ENCODE measurements at places on chromosomes 3 and 15. TPM values are rescaled to one million over a fixed set of nuclear protein-coding genes. Genes with fewer than 3 reads are reported as not detected.

GRCh38 chr3:136195258-136196063 is 674 bp downstream of the MSL2 start:
- H3K36me3 ChIP-seq = peaks cover 7% of the 10 kb centered on the region
- peak overlapping the region; percentile 91 for H3K4me3 ChIP-seq
- DNase-seq = peak; percentile 96
- peak overlapping the region; percentile 92 for H3K27ac ChIP-seq

- H3K36me3 ChIP-seq = peaks cover 21% of the 10 kb centered on the region
- DNase-seq = no peak
- no peaks in the 10 kb centered on the region for H3K4me1 ChIP-seq
Measured at GRCh38 chr3:194659778-194660177, 12.2 kb downstream of the LSG1 start.

GRCh38 chr3:66378256-66378655 is 122.6 kb downstream of the LRIG1 start:
- peak overlapping the region; percentile 34 for H3K27ac ChIP-seq
- no peaks in the 10 kb centered on the region for H3K27me3 ChIP-seq
- H3K36me3 ChIP-seq = peaks cover 58% of the 10 kb centered on the region
- no peak overlapping the region for H3K4me3 ChIP-seq

DNA sequence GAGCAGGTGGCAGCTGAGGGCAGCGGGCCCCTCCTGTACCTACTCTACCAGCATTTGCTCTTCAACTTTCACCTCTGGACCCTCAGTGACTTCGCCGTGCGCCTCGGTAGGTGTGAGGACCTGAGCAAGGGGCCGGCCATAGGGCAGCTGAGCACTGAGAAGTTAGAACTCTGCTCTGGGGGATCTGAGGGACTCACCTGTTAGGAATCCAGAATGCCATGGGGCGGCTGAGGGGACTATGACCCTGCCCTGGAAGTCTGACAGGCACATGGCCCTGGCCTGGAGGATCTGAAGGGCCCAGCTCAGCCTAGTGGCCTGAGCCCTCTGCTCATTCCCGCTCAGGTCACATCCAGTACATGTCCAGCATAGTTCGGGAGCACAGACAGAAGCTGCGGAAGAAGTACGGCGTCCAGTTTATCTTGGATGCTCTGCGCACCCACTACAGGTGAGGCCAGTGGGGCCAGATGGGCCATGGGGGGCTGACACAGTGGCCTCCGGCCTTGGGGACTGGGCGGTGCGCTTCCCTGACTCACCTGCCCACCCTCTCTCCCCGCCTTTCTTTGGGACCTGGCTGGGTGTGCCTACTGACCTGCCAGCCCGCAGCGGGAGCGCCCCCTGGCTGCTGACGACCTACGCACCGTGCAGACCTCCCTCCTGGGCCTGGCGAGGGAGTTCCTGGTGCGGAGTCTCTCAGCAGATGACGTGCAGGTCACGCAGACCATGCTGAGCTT is 18.8 kb downstream of the NBEAL2 start:
- no peaks in the 10 kb centered on the region for H3K4me1 ChIP-seq
- H3K27ac ChIP-seq = no peak overlapping the region
- peaks cover 1% of the 10 kb centered on the region for H3K36me3 ChIP-seq

DNA sequence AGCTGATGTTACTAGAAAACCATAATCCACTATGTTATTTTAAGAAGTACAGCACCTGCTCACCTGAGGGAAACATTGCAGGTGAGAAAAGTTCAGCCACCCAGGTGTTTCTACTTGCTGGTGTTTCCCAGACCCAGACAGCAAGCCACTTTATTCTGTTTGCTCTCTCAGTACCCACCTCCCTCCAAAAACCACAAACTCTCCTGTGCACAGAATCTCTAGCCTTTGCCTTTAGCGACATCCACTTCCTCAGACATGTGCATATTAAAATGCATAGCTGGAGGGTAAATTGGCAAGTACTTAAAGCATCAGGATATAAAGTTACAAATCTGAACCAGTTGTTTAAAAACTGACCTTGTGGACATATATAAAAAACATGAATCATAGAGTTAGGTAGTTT is 36.7 kb downstream of the VGLL3 start:
- no peak for DNase-seq
- H3K4me1 ChIP-seq = peaks cover 92% of the 10 kb centered on the region
- H3K4me3 ChIP-seq = no peak overlapping the region

The RLBP1 gene
- not detected for total RNA-seq

The EPHA6 gene
- total RNA-seq = 0.62 TPM

The SAMD7 gene
- not detected for total RNA-seq

Measured in chondrocyte (in vitro differentiated cells).